Hematopoietic multipotent progenitor cell treated with erythropoietin and hydrocortisone succinate and interleukin-3 and kit ligand, for 8 days (in vitro differentiated cells): ENCODE measurements at places on chromosomes 1 and 21.
A peak's percentile ranks its signal among the peaks of the same experiment; 100 is the strongest.

- DNase-seq, result no peak
These were observed 42.6 kb downstream of the EYA3 start for GRCh38 chr1:28045777-28046176.

DNA sequence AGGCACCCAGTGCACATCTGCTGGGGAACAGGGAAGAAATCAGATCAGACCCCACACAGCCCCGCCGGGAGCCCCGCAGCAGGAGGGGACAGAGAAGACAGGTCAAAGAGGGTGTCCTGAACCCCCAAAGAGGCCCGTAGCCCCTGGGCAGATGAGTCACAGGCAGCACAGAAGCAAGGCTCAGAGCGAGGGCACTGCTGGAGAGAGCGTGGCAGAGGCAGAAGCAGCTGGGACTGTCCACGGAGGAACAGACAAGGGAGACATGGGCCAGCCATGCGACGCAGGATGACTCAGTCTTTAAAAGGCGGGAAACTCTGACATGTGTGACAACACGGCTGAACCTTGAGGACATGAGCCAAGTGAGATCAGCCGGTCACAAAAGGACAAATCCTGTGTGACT, 14.5 kb upstream of the PRDM16 start:
- DNase-seq, result no peak

DNA sequence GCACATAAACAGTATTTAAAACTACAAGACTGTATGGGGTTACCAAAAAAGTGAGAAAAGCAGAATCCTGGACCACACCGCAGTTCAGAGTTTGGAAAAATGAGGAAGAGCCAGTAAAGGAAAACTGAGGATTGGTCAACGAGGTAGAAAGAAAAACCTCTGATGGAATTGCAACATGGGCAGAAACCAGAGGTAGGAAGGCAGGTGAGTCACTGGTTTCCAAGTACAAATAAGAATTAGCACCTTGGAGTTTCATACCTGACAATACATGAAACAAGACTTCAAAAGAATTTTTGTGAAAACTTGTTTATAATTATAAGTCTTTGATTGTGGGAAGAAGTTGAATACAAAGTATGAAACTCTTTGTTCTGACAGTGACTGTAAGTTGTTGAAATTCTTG, 533.7 kb upstream of the DAB1 start:
- no peak for DNase-seq

GRCh38 chr1:245142171-245142798, 12.5 kb upstream of the KIF26B start:
- DNase-seq, result no peak

- DNase-seq, result peak; percentile 58
These were observed 50.9 kb downstream of the DHX9 start for GRCh38 chr1:182889997-182890396.

- DNase-seq, result no peak
These were observed 1355.8 kb upstream of the PRMT6 start for GRCh38 chr1:105700723-105701122.

DNA sequence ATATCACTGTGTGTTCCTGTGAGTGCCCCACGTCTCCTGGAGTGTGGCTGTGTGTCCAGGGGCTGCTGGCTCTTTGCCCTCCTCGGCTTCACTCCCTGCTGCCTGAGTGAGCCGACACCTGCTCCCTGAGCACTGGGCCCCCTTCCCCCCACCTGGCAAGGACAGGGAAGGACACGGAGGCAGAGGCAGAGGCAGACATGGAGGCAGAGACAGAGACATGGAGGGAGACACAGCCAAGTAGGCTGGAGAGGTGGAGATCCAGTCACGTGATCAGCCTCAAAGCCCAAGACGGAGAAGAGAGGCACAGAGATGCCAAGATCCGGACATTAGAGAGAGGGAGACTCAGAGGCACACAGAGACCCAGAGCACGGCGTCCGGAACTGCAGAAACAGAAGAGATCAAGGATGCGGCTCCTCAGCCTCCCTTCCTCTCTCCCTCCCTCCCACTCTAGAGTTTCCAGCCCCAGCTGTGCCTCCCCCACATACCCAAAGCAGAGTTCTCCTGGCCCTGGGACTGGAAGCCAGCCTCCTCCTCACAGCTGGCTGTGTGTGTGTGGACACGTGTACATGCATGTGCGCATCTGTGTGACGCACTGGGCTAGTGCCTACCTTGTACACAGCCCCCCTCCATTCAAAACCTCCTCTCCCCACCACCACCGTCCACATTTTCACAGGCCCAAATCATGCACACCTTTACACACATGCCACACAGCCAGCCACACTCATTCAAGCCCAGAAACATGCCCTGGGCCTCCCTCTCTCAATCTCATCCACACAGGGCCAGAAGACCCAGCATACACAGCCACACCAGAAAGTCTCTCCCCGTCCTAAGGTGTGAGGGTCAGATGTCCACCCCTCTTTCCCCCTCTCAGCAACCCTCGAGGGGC, 39.1 kb upstream of the WASF2 start:
- DNase-seq, result no peak

DNA sequence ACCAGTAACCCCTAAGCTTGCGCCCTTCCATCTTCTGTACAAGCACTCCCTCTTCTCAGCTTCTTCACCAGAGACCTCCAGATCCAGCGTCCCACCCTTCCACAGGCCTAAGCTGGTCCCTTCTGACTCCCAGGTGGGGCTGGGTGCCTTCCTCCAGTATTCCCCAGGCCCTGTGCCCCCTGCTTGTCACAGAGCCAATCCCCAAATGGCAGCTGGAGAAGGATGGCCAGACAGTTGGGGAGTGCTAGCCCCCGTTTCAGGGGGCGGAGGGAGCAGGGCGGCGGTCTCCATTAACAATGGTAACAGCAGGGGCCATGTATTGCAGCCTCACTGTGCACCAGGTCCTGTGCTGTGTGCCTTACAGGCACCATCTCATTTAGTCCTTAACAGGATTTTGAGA, 85.7 kb downstream of the KCNN3 start:
- DNase-seq, result no peak

- peak; percentile 57 for DNase-seq
These were observed 120.4 kb upstream of the GREM2 start for GRCh38 chr1:240732390-240732789.

DNA sequence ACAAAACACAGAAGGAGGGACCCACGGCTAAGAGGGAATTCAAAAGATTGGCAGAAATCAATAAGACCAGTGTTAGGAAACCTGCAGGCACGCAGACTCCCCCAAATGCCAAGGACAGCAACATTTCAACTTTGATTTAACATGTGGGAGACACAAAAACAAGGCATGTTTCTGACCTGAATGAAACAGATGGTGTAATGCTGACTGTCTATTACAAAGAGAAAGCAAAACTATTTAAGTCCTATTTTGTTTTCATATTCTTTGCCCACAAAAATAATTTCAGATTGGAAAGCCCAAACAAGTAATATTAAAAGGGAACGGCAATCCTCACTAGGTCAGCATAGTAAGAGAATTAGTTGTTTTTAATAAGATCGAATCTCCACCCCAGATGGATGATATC, 107.9 kb downstream of the S1PR1 start:
- DNase-seq, result no peak

- DNase-seq, result no peak
These were observed 77.7 kb downstream of the CAPZB start for GRCh38 chr1:19407494-19408096.

DNA sequence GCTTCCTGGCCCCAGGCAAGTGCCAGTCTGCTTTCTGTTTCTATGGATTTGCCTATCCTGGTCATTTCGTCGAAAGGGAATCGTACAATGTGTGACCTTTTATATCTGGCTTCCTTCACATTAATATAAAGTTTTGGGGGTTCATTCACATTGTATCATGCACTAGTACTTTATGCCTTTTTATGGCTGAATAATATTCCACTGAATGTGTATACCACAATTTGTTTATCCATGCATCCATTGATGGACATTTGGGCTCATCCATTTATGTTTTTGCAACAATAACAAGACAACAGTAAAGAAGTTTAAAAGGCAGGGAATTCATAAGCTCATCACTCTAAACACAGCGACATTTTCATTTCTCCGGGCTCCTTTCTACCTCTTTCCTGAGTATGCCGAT, 50.6 kb downstream of the SPSB1 start:
- no peak for DNase-seq

- no peak for DNase-seq
These were observed 32.7 kb downstream of the TM2D1 start for GRCh38 chr1:61692155-61692800.

- DNase-seq, result no peak
These were observed 497.1 kb downstream of the AJAP1 start for GRCh38 chr1:5151511-5151910.

DNA sequence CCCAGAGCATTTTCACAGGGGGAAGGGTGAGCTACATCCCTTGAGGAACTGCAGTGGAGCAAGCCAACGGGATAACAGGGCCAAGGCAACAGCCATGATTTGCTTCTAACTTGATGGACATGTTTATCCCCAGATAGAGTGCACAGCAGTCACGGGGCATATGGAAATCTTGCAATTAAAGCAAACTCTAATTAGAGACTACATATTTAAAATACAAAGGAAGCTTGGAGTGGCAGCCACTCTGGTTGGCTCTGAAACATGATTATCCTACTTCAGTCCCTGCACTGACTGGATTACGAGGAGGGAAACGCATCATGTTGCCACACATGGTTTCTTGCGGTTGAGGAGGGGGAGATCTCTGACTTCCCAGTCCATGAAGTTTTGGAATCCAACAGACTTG, 60.8 kb downstream of the BEND5 start:
- DNase-seq, result no peak

DNA sequence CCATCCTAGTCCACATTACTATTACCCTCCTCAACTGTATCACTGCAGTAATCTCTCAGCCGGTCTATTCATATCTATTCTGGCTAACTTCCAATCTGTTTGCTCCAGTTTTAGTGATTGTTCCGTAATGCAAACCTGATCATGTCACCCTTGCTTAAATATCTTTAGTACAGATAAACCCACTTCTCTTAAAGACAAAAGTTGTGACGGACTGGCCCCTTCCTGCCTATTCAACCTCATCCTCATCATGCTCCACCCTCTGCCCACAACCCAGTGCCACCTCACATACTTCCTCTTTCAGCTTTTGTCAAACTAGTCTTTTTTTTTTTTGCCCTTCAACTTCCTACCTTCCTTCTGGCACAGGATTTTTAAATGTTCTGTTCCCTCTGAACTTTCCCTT, 2.8 kb upstream of the C1orf162 start:
- DNase-seq, result peak; percentile 65

- DNase-seq, result no peak
These were observed 33.9 kb downstream of the FAAP20 start for GRCh38 chr1:2160451-2161300.

DNA sequence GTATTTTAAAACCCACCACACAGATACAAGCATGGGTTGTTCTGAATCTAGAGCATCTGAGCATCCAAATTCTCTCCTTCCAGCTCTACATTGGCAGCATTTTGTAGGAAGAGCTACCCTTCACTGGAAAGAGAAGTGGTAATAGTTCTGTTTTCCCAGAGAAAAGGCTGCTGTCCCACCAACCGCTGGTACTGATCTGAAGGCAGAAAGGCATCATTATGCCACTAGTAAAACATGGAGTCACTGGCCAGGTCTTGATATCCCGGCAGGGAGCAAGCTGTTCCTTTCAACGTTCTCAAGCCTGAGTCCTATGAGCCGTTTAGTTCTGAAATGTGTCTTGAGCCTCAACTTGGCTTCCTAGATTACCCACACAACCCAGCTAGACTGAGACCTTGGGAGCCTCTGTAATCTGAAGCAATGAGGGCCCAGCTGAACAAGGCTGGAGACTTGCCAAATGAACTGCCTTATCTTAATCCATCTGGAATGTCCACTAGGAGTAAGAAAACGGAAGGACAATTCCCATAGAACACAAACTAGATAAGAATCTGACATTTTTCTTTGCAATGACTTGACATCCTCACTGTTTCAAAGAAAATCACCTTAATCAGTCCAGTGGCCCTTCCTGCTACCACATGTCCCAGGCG, 116.8 kb downstream of the KCNH1 start:
- DNase-seq, result no peak

- DNase-seq, result no peak
These were observed 33.0 kb upstream of the S100A7 start for GRCh38 chr1:153493343-153493960.

GRCh38 chr1:20403423-20404145, 82.4 kb downstream of the CAMK2N1 start:
- DNase-seq, result no peak

DNA sequence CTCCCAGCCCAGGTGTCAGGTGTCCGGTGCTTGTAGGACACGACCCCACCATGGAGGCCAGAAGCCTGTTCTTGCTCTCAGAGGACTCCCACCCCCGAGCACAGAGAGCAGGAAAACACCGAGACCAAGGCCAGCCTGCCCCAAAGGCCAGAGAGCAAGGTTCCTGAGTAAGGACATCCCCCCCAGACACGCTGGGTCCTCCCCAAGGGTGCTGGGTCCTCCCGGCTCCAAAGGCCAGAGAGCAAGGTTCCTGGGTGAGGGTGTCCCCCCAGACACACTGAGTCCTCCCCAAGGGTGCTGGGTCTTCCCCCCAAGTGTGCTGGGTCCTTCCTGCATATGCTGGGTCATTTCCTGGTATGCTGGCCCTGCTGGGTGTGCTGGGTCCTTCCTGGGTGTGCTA, 40.0 kb downstream of the MEGF6 start:
- DNase-seq, result no peak

DNA sequence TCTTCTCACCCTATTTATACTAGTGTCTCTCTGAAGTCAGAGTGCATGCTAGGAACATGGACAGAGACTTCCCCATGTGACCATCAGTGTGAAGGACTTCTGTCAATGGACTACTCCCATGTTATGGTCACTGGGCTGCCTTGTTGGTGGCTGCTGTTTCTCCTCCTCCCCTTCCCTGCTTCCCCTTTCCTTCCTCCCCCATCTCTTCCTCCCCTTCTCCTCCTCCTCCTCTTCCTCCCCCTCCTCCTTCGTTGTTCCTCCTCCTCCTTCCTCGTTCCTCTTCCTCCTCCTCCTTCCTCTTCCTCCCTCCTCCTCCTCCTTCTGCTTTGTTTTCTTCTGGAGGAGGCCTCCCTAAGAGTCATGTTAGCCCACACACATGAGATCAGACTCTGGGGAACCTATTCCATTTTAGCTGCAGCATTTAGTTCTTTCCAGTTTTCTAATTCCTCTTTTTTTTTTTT, 35.8 kb downstream of the IER5 start:
- DNase-seq, result no peak

DNA sequence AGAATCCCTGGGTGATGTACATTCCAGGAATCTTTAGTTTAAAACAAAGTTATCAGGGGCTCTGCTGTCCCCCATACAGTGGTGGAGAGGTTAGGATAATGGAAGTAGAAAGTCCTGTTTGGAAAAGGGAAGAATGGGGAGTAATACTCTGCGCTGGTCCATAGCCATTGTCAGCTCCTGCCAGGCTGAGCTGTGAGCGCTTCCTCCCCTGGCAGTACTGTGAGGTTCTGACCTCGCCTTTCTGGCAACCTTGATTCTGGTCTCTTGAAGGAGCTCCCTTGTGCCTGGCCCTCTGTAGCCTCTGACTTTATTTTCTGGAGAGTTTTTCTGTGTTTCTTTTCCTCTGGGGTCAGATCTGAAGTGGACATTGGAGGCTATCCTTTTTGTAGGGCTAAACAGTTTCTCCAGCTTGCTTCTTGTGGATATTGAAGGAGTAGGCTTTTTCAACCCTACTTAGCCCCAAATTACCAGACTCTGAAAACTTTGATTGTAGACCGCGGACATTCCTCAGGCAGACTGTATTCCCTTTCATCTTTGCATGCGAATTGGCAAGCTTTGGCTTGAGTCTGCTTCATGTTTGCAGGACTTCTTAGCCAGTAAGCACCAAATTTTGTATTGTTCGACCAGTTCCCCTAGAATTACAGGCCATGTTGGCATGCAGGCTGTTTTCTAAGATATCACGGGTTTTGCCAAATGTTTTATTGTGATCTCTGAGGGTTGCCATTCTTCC, 13.8 kb downstream of the UBE4B start:
- DNase-seq, result peak; percentile 10

GRCh38 chr1:91732291-91733107, 153.5 kb downstream of the TGFBR3 start:
- DNase-seq, result peak; percentile 9
